GM12892 (cell line): ENCODE measurements at places on chromosomes 1 and 21.

DNA sequence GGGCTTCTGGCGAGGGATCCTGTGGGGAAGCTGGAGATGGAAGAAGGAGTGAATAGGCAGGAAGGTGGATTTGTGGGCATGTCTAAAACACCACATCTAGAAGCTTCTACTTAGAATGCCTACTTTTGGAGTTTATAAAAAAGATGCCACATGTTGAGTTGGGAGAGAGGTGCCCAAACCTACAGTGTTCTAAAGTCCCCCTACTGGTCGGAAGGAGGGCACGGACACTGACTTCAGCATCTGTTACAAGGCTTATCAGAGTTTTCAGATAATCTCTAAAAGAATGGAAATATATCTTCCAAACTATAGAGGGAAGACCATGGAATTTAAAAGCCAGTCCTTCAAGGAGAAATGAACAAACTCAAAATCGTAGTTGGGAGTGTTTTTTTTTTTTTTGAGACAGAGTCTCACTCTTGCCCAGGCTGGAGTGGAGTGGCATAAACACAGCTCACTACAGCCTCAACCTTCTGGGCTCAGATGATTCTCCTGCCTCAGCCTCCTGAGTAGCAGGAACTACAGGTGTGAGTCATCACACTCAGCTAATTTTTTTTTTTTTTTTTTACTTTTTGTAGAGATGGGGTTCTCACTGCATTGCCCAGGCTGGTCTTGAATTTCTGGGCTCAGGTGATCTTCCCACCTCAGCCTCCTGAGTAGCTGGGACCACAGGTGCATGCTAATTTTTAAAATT lies 14.8 kb downstream of the IBA57 start:
- DNase-seq = no peak

- DNase-seq = no peak
These were observed 4.9 kb upstream of the TBX15 start for GRCh38 chr1:118992868-118993699.

GRCh38 chr1:43648876-43649477 lies 972 bp upstream of the KDM4A start:
- DNase-seq = no peak

DNA sequence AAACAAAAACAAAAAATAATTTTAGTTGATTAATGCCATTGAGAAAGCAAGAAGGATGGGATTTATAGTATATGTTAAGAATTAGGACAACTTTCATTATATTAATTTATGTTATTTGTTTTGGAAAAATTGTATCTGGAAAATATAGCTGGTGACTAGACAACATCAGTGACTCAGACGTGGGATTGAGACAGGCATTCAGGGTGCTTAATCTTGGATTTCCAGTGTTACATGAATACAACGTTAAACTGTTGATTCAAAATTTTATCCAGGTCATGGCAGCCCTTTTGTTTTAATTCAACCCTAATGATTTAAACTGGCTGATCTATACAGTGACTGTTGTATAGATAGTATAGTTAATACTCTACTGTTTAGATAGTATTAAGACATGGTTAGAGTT lies 827.1 kb upstream of the B3GALT2 start:
- DNase-seq = no peak

- DNase-seq = no peak
These were observed 42.2 kb upstream of the COG2 start for GRCh38 chr1:230599926-230600656.

- no peak for DNase-seq
These were observed 14.3 kb downstream of the KPNA6 start for GRCh38 chr1:32122151-32122550.

DNA sequence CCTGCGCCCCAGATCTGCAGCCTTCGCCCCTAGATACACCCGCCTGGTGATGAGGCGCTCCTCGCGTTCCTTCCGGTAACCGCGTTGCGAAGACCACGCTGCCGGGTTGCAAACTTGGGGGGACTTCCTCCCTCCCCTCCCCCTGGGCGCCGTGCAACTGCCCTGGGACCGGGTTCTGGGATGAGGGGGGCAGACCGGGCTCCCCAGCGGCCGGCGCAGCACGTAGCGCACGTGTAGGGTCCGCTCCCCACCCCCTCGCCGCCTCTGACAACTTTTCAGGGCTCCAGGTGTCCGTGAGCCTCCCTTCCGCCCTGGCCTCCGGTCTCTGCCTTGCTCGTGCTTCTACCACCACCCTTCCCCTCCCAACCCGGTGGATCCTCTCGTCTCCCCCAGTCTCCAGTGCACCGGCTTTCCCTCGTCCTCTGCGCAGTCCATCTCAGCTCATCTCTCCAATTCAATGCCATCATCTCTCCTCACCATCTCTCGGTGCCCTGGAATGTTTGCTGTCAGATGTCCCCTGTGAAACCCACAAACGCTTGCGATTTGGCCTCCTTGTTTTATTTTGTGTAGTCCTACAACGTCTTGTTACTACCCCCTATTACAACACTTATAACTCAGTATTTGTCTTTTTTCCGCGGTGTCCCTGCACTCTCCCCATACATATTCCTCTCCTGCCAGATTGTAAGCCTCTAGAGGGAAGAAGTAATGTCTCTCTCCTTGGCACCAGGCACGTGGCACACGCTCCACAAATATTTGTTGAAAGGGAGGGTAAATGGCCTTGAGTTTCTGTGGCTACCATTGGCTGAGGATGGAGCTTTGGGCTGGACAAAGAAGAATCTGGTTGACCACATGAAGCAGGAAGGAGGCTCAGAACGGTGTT lies 782 bp downstream of the PCAT6 start:
- DNase-seq = peak; percentile 38

GRCh38 chr1:6911974-6912373 lies 126.7 kb downstream of the CAMTA1 start:
- no peak for DNase-seq

DNA sequence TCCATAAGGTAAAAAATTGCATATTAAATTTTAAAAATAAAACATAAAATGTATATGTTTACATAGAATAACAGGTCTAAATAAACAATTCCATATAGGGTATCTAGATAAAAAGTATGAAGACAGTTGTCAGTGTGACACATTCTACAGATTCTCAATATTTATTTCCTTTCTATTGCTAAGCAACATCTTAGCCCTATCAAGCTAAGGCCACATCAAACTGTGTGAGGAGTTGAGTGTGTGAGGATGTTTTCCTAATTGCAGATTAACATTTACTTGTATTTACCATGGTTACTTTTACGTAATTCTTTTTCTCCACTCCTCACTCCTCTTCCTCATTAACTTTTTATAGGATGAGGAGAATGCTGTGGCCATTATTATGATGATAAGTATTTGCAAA lies 41.9 kb upstream of the MCOLN3 start:
- DNase-seq = no peak

- DNase-seq = no peak
These were observed 5.3 kb downstream of the PRUNE1 start for GRCh38 chr1:151013518-151013917.
